T-helper 1 cell (primary cell): ENCODE measurements at places on chromosomes 16 and 17.

GRCh38 chr16:65083164-65083857 lies 38.6 kb downstream of the CDH11 start:
- no peak for DNase-seq

- DNase-seq: no peak
Observed at GRCh38 chr16:11896486-11897176, 19.1 kb downstream of the GSPT1 start.

DNA sequence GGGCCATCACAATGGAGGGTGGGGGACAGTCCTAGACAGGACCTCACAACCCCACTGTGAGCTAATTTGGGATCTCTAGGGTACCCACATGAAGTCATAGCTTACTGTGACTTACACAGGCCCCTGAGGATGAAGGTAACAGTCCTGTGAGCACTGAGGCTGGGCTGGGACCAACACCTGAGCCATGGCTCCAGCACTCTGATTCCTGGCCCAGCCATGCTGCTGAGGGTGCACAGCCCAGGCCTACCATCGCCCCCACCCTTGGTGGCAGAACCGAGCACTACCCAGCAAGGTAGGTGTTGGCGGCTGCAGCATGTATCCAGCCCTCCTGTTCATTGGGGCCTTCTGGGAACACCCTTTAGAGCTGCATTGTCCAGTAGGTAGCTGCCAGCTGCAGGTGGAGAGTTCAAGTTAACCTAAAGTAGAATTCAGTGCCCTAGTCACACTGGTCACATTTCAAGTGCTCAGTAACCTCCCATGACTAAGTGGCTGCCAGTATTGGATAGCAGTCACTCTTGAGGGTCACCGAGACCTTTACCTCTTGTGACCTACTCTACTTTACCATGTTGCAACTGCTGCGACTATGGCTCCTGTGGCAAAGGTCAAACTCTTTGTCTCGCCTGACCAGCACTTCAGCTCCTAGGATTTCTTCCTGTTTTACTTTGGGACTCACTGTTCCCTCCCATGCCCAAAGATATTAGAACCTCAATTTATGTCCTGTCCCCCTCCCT lies 11.6 kb downstream of the AKAP1 start:
- DNase-seq: no peak

GRCh38 chr17:77924757-77925336 lies 33.7 kb upstream of the TNRC6C start:
- no peak for DNase-seq

DNA sequence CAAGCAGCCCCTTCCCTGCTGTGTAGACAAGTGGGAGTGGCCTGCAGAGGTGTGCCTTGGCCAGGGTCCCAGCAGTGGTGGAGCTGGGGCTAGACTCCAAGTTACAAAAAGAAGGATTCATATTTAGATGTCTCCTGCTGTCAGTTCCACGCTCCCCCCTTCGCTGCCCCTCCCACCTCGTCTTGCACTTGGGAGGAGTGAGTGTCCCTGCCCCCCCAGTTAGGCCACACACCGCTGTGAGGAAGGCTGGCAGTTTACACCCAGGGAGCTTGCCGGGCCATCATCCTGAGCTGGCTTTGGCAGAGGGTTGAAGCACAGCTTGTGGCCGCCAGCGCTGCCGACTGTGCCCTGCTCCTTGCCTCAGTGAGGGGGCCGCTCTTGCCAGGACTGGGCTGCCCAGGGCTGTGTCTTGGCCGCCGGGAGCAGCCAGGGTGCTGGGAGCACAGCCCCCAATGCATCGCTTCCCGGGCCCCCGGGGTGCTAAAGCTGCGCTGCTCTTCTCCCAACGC lies 44.3 kb downstream of the ELAC2 start:
- DNase-seq: no peak

DNA sequence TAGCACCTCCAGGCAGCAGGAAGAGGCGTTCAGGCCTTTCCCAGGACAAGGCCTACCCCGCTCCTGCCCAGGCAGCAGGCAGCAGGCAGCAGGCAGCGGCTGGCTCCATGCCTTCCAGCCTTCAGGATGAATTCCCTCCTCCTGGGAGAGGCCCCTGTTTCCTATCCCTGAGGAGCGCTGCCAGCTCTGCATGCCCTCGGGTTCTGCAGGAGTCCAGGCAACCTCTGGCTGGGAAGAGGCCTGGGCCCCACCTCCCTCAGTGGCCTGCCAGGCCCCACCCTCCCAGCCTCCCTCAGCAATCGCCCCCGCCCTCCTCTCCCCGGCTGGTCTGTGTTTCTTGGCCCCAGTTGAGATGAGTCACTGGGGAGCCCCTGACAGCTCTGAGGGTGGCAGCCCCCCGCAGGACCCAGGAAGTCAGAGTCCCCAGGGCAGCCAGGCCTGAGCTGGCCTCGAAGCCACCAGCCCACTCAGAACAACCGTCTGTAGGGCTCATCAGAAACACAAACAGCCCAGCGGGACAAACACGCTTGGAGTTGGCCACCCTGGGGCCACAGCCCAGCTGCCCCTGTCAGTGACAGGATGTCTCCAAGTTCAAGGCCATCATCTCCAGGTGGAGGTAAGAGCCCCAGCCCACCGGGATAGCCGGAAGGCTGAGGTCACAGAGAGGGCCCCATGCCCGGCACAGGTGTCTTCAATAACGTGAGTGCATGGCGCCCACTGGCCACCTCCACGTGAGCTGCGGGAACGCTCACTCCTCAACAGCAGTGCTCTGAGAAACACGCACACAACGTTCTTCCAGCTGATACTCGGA lies 39.5 kb upstream of the CIBAR2 start:
- DNase-seq: no peak

DNA sequence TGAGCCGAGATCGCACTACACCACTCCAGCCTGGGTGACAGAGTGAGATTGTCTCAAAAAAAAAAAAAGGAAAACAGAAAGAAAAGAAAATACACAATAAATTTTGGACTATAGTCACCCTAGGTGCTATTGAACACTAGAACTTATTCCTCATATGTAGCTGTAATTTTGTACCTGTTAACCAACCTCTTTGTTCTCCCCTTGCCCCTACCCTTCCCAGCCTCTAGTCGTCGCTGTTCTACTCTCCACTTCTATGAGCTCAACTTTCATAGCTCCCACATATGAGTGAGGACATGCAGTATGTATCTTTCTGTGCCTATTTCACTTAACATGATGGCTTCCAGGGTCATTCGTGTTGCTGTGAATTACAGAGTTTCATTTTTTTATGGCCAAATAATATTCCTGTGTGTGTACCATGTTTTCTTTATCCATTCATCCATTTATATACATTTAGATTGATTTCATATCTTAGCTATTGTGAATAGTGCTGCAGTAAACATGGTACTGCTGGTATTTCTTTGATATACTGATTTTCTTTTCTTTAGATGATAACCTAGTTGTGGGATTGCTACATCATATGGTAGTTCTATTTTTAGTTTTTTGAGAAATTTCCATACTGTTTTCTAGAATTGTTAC lies 28.3 kb downstream of the VPS35L start:
- DNase-seq: peak; percentile 29

- no peak for DNase-seq
Observed at GRCh38 chr17:39487946-39488345, 26.7 kb downstream of the CDK12 start.

DNA sequence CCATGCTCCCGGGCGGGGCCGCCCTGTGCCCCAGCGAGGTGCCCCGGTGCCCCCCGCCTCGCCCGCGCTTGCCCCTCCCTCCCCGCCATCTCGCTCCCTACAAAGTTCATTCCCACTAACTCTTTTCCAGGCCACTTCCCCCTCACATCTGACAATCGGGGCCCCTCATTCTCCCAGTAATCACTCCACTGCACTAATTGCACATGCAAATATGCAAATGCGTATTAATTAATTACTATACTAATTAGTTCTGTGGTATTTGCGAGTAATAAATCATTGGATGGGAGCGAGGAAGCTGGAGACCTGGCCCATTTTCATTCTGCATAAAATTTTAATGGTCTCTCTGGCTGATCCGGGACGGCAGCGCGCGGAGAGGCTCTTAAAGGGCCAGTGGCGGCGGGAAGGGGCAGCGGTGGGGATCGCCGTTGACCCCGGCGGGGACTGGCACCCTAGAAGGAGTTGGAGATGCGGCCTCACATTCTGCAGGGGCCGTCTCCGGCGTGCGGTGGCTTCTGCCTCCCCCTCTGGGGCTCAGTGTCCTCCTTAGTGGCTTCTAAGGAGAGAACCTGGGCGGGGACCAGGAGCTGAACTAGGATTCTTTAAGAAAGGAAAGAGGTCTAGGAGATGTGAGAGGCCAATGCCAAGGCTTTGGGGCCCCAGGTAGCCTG lies 8.4 kb upstream of the PPP1R1B start:
- no peak for DNase-seq

DNA sequence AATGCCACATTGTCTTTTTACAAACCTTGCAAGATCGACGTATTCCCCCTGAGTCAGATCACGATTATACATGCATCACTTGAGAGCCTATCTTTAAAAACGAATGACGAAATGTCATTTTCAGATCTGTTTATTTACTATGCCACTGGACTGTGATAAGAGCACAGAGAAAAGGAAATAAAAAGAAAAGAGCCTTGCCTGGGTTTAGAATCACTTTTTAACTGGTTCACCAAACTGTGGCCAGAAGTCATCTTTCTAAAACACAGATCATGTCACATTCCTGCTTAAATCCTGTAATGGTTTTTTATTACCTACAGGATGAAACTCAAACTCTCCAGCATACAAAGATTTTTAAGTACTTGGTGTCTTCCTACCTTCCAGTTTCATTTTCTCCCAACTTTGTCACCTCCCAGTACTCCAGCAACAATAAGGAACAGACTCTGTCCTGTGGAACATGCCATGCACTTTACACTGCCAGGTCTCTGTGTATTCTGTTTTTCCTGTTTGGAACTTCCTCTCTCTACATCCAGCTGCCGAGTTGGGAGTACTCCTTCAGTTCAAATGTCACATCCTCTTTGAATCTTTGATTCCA lies 91.5 kb downstream of the SNX11 start:
- DNase-seq: no peak

DNA sequence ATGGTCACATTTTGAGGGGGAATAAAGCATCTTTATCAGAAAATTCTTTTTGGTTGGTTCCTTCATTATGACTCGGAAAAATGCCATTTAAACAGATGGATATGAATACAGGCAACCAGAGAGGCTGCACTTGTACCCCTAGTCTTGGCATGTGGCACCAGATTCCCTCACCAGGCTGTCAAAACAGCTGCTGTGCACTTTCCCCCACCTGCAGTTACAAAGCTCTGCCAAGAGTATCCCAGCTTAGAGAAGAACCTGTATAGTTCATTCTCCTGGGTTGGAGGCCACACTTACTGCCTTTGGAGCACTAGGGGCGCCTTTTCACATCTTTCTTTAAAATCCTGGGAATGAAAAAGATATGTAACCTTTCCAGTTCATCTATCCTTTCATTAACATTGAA lies 190.3 kb downstream of the KIF2B start:
- no peak for DNase-seq

- DNase-seq: no peak
Observed at GRCh38 chr17:42647778-42648177, 11.3 kb upstream of the TUBG2 start.

GRCh38 chr16:19218581-19218980 lies 50.5 kb downstream of the SYT17 start:
- no peak for DNase-seq

GRCh38 chr17:7932949-7933348 lies 943 bp downstream of the CNTROB start:
- DNase-seq: no peak

DNA sequence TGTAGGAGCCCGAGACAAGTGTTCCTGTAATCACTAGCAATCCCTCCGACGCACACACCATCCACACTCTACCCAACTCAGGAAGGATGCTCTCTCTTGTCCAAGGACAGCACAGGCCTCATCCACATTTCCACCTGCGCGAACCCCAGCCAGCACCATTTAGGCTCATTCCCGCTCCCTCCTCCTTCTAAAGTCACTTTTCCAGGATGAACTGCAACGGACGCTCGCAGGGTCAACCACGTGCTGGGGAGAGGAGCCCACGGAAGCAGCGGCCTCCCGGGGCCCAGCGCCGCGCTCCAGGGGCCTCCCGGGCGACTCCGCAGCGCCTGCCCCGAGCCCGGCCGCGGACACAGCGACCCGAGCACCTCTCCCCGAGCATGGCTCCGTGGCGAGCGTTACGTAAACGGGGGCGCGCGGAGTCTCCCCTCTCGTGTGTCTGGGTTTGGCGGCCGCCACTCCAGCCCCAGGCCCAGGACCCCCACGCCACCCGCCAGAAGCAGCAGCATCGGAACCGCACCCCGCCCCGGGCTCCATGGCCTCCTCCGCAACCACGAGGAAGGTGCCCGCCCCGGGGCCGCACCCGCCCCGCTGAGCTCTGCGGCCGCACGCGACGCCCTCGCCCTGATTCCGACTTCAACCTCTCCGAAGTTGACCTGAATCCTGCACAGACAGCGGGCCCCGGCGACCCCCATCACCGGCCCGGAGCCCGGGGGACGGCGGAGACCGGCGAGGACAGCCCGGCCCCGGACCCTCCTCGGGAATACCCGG lies 668 bp downstream of the USP36 start:
- peak; percentile 41 for DNase-seq

DNA sequence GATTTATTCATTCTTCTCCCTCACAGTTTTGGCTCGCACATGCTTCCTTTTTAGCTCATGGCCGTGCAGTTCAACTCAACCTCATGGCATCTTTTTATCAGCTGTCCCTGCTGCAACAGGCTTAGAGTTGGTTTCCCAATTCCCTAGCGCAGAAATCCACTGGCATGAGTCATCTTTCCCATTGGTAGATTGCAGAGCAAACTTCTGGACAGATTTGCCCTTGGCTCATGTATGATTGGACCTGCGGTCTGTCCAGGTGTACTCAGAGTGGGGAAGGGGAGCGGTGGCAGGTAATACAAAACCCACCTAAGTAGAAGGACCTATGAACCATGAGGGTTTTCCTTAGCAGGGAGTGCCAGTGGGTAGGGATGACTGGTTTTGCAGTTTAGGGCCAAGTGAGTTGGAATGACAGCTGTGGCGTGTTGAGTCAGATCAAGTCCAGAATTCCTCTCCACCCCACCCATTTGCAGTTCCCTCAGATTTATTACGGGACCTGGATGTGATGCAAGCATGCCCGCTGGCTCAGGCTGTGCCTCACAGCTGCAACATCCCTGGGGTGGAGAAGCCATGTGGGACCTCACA lies 584.7 kb downstream of the WWOX start:
- no peak for DNase-seq

DNA sequence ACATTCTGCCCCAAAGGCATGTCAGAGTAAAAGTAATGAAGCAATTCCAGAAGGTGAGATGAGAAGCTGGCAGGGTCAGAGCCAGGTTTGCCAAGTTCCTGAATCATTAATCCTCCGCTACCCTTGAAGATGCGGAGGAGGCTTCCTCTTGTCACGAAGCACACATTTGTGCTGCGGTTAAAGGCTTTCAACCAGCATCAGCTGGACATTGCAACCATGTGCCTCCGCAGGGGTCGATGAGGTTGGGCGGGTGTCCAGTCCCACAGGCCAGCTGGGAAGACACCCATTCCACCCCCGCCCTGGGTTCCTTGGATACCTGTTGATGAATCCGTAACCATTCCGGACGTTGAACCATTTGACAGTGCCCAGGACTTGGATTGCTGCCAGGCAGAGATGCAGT lies 1.3 kb downstream of the YBX2 start:
- no peak for DNase-seq

GRCh38 chr16:28011971-28012445 lies 51.5 kb downstream of the GSG1L start:
- DNase-seq: no peak

GRCh38 chr17:16428098-16428882 lies 12.9 kb downstream of the TRPV2 start:
- DNase-seq: peak; percentile 22

- no peak for DNase-seq
Observed at GRCh38 chr17:50684612-50685333, 22.9 kb downstream of the ANKRD40 start.

GRCh38 chr17:33401249-33401648 lies 108.2 kb upstream of the ASIC2 start:
- no peak for DNase-seq

- DNase-seq: no peak
Observed at GRCh38 chr17:7258731-7259554, 3.3 kb downstream of the CLDN7 start.
